ENCODE measurements at places on chromosomes 16 and 17.

DNA sequence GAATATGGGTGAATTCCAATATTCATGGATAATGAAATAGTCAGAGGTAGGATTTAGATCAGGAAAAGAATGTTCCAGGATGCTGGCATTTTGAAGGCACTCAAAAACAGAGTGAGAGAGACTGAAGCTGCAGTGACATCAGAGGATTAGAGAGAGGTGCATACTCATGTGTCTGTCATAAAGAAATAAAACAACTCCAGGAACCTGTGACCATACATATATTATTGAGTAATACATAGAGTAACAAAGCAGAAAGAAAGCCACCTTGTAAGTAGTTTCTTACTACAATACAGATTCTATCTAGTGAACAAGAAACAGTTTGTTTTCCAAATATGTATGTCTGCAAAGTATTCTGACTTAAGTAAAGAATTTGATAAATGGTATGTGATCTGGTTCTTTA is 62.3 kb upstream of the PHOSPHO1 start:
- no peak for DNase-seq

DNA sequence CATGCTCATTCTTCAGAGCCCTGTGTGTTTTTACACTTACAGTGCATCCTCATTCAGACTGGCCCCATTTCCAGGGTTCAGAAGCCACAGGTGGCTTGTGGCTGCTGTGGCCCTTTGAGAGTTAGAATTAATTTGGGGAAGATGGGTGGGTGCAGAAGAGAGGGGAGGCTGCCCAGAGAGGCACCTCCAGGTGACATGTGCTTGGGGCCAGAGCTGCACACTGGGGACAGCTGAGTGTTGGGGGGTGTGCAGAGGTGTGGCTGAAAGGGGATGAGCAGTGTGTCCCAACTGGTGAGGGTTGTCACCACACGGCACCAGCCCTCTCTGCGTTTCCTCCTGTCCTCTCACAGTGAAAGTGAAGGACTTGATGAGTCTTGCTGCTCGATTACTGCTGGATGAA is 6.9 kb upstream of the EIF1 start:
- DNase-seq, result no peak

- no peak for DNase-seq
These were observed 65.3 kb downstream of the COG7 start for GRCh38 chr16:23387666-23388065.

GRCh38 chr16:734208-734980 is 6.4 kb downstream of the CIAO3 start:
- DNase-seq, result no peak

DNA sequence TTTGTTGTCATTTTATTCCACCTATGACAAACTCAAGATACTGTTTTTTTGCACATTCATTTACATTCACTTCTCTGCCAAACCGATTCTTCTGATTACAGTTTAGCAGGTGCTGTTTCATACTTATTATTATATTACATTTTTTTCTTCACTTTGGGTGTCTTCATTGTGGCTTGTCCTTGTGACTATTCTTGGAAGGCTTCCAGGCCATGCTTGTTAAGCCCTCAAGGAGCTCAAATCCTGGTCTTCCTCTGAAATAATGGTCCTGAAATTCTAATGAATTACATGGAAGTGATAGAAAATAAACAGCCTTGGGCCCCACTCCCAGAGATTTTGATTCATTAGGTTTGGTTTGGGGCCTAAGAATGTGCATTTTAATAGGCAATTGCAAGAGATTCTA is 1.4 kb downstream of the KRTAP2-4 start:
- no peak for DNase-seq

- DNase-seq, result no peak
These were observed 279.3 kb upstream of the KIF2B start for GRCh38 chr17:53543472-53543871.

- no peak for DNase-seq
These were observed 33.7 kb downstream of the PIMREG start for GRCh38 chr17:6477831-6478383.

All from NCI-H510A treated with DMSO at 0.1 percent for 48 hours (cell line).